ENCODE measurements at places on chromosomes 13 and 19. TPM values are rescaled to one million over a fixed set of nuclear protein-coding genes. Genes with fewer than 3 reads are reported as not detected.

RFC3 gene
- 5.7 TPM for total RNA-seq

GRCh38 chr13:36884235-36884634 is 35.8 kb downstream of the SMAD9 start:
- H3K36me3 ChIP-seq, result no peaks in the 10 kb centered on the region
- peaks cover 18% of the 10 kb centered on the region for H3K4me1 ChIP-seq
- no peak for DNase-seq
- no peaks in the 10 kb centered on the region for H3K27me3 ChIP-seq

GRCh38 chr19:42097461-42097860 is 21.5 kb downstream of the ZNF574 start:
- no peaks in the 10 kb centered on the region for H3K4me1 ChIP-seq
- H3K27me3 ChIP-seq, result no peaks in the 10 kb centered on the region
- no peaks in the 10 kb centered on the region for H3K36me3 ChIP-seq
- no peak overlapping the region for H3K4me3 ChIP-seq
- no peak for DNase-seq
- H3K27ac ChIP-seq, result no peak overlapping the region

DNA sequence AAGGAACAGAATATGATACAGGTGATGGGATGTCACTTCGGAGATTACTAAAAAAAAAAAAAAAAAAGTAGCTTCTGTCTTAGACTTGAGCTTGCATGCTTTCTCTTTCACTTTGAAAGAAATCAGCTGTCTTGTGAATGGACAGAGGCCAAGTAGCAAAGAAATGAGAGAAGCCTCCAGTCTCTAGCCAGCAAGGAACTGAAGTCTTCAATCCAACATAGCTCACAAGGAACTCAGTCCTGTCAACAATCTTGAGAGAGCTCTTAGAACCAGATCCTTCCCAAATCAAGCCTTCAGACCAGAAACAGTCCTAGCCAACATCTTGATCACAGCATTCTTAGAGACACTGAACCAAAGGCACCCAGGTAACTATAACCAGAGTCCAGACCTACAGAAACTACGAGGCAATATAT is 7.7 kb downstream of the N4BP2L2 start:
- H3K36me3 ChIP-seq, result peaks cover 2% of the 10 kb centered on the region
- DNase-seq, result no peak
- no peak overlapping the region for H3K4me3 ChIP-seq
- H3K27me3 ChIP-seq, result no peaks in the 10 kb centered on the region
- H3K4me1 ChIP-seq, result peaks cover 4% of the 10 kb centered on the region
